ENCODE measurements at places on chromosomes 2 and 18.

- no peak for DNase-seq
Observed at GRCh38 chr18:34978953-34979608, 62.1 kb upstream of the MAPRE2 start.

- no peak for DNase-seq
Observed at GRCh38 chr2:68169308-68169707, 11.6 kb downstream of the PNO1 start.

GRCh38 chr2:19899985-19900930 lies 1.5 kb downstream of the TTC32 start:
- no peak for DNase-seq

DNA sequence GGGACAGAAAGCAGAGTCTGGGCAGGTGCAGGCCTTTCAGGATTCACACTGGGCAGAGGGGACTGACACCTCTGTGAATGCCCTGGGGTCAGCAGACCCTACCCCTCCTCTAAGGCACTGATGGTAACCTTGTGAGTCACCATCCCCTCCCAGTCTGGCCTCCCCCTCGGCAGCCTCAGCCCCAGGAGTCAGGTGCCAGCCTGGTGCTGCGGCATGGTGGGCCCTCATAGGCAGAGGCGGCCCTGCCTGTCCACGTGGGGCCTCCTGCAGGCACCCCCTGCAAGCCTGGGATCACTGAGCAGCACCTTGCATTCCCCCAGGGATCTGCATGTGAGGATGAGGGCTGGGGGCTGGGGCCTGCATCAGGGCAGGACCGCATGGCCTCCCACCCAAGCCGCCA lies 4.8 kb upstream of the GPR17 start:
- DNase-seq, result no peak

Measured in cerebellar nuclear complex (tissue), 1 donor.